ENCODE measurements at places on chromosomes 7 and 10.

DNA sequence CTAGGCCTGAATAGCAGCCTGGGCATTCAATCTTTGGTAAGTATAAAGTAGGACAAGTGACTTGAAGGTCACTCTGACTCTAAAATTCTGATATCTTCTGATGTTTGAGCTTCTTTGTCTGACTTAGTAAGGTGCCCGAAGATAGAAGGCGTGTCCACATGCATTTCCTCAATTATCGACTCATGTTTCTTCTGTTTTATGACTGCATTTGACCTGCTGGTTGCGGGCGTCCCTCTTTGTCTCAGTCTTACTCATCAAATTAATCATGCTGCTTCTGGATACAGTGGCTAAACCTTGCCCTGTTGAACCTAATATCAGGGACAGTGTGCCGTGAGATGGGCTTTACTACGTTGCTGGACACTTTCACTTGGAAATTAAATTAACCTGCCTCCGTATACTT is 534.1 kb downstream of the SDK1 start:
- H3K4me3 ChIP-seq: no peak overlapping the region
- H3K4me1 ChIP-seq: no peaks in the 10 kb centered on the region
- H3K27me3 ChIP-seq: no peaks in the 10 kb centered on the region
- H3K36me3 ChIP-seq: no peaks in the 10 kb centered on the region

- no peaks in the 10 kb centered on the region for H3K36me3 ChIP-seq
- H3K4me3 ChIP-seq: no peak overlapping the region
- H3K4me1 ChIP-seq: no peaks in the 10 kb centered on the region
- H3K27me3 ChIP-seq: no peaks in the 10 kb centered on the region
- H3K27ac ChIP-seq: no peak overlapping the region
- DNase-seq: no peak
These were observed 26.3 kb upstream of the PWWP2B start for GRCh38 chr10:132370426-132371340.

DNA sequence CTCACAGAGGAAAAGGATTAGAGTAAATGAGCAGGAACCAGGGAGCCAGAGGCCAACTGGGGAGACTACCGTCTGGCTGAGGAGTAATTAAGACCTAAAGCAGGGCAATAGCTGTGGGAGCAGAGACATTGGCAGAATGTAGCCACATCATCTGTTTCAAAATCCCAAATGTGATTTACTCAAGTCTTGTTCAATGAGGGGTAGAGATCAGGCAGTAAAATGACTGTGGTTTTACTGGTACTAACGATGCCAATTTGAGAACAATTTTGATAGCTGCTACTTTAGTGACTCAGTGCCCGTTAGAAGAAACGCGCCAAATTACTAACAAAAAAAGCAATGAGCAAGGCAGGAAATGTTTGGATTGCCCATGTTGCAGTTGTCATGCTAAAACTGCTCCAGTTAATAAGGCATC is 12.7 kb upstream of the MIOS start:
- no peaks in the 10 kb centered on the region for H3K27me3 ChIP-seq
- H3K4me1 ChIP-seq: no peaks in the 10 kb centered on the region
- DNase-seq: no peak
- H3K4me3 ChIP-seq: no peak overlapping the region

DNA sequence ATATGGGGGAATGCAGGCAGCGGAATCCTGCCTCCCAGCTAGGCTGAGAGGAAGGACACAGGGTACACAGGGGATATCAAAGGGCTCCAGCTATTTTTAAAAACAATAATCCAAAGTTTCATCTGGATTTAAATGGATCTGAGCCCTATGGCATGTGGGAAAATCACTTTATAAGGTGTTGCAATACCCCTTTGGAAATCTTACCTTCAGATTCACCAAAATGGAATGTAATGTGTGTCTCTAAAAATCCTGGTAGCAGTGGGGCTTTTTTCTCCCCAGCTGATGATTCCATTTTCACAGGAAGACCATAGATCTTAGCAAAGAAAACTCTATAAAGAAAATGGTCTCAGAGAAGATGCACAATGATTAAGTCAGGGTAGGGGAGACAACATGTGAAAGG is 722.2 kb downstream of the PARD3 start:
- H3K4me3 ChIP-seq: no peak overlapping the region
- no peak for DNase-seq
- H3K27me3 ChIP-seq: no peaks in the 10 kb centered on the region
- no peaks in the 10 kb centered on the region for H3K36me3 ChIP-seq

Measured in uterus (tissue), 4 donors.